ENCODE measurements at places on chromosomes 5 and 9.

DNA sequence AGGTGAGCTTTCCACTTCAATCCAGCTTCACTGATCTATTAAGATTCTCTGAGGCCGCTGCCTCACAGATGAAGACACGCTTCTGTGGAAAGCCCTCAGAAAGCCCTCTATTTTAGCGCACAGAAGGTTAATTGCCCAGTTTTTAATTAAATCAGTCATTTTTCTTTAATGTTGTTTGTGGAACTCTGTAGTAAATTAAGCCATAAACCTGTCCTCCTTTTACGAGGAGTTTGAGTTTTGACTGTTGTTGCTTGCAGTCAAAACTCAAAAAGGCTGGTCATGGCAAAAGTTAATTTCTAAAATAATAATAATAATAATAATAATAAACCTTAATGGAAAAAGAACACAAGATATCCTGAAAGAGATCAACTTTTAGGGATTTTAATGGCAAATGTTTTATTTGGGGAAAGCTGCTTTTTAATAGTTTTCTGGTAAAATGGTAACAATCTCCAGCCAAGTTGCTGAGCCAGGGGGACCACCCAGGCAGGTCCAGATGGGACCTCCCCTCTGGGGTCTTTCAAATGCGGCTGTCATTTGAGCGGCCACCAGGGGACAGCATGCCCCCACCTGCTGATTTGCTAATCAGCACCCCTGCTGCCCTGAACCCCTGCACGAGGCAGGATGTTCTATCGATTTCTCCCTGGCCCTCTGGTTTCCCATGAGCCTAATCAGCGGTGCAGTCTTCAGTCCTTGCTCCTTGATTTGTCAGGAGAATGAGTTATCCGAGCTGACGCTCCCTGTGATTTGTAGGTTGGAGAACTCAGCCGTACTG is 247.2 kb downstream of the FSTL4 start:
- no peak for DNase-seq

DNA sequence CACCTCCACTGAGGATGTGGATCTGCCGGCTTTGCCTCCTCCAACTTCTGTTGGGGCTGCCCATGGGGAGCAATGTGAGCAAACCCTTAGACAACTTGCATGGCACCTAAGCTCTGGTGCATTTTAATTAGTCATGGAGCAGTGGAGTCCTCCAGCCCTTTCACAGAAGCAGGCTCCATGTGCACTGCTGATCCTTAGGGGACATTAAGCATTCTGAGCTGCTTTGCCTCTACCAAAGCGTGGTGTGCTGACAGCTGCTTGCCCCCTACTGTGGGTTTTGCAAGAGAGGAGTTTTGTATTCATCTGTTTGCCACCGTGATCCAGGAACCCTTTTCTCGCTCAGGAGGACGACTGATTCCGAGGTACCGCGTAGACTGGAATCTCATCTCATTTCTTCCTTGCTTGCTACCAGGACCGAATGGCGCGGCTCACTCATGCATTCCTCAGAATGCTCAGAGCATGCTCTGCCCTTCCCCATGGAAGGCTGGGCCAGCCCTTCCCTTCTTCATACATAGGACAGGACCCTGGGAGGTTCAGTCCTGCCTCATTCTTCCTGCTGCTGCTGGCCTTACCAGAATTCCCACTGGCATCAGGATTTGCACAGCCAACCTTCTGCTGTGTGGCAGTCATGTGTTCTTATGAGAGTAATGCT is 432.5 kb downstream of the GADD45G start:
- no peak for DNase-seq

GRCh38 chr5:169085212-169085611 is 215.7 kb downstream of the SLIT3 start:
- no peak for DNase-seq

- DNase-seq, result no peak
These were observed 47.9 kb upstream of the PPP2CA start for GRCh38 chr5:134273642-134274395.

- no peak for DNase-seq
These were observed 757 bp downstream of the TMEM250 start for GRCh38 chr9:136117916-136118319.

DNA sequence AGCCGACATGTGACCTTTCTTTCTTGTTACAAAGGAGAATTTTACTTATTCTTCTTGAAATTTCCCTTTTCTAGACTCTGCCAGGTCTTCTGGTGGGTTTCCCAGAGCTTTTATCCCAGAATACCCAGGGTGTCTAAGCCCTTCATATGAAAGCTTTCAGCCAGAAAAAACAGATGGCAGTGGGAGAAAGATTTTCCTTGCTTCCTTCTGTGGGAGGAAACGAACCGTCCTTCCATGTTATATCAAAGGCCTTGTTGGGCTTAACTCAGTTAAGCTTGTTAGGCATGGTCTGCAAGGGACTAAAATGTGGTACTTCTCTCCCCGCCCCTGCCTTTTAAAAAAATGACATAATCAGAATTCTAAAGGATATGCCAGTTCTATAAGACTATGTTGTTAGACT is 47.5 kb downstream of the SPATA31D1 start:
- no peak for DNase-seq

DNA sequence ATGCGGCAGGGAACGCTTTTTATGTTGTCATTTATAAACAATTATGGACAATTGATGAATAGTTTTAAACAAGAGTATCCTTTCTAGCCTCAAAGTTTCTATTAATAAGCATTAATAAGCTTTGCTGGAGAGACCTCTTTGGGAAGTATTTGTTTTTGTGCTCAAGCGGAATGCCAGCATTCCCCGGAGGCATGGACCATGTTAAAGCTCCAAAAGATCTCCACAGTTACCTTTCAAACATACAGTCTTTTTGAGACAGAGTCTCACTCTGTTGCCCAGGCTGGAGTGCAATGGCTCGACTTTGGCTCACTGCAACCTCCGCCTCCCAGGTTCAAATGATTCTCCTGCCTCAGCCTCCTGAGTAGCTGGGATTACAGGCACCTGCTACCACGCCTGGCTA is 9.6 kb downstream of the MSANTD3 start:
- DNase-seq, result no peak

DNA sequence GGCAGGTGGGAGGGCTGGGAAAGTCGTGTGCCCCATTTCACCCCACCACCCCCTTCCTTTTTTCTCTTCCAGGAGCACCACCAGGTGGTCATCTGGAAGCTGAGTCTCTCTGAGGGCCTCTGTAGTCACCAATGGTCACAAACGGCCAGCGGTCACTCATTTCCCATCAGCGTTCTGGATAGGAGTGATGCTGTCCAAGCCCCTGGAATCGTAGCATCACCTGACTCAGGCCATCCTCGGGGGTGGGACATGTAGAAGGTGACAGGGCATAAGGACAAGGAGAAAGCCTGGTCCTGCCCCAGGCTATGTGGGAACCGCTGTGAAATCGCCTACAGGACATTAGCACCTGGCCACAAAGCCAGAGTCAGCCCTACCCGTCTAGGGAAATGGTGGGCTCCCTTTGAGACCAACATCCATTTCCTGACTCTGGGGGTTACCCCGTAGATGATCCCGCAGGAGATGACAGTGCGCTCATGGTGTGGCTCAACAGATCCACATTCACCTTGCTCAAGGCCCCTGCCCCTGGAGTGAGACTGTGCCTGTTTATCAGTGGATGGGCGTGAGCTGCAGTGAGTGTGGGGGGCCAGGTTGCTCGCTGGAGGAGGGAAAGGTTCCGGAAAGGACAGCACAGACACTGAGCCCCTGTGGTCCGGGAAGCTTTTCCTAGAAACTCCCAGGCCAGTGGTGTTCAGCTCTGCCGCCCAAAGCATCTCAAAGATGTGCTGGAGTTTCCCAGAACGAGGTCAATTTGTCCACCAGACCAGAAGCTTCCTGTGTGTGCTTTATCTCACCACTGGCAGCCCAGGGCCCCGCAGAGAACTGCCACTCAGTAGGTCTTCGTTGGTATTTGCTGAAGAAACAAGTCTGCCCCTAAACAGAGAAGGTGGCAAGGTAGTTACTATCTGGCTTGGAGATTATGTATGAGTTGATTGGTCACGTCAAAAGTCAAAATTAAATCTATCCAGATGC is 61.1 kb upstream of the UNC5A start:
- DNase-seq, result no peak

DNA sequence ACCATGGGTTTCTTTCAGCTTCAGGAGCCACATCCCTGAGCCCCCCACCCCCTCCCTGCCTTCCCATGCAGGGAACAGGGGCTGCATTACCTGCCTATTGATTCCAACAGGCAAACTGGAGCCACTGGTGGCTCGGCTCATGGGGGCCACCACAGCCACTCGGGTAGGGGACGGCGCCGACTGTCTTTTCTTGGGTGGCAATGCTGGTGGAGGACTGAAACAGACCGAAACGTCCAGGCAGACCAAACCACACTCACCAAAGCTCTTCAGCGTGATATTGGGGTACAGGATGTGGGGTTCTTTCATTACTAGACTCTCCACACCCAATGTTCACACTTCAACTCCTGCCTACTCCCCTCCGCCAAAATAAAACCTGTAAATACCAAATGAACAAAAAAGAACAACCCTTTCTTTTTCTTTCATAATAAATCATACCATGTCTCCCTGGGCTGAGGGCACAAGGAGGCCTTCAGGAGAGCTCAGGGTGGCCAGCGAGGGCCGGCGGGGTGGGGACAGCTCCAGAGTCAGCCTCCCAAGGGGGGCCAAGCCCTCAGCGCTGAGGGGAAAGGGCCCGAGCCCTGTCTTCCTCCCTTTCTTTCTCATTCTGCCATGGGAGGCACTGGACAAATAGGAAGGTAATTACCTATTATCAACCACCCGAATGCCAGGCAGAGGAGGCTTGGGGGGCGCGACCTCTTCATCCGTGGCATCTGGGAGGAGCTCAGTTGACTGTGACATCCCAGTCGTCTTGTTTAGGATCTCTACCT is 83.3 kb downstream of the PRRT1B start:
- no peak for DNase-seq

DNA sequence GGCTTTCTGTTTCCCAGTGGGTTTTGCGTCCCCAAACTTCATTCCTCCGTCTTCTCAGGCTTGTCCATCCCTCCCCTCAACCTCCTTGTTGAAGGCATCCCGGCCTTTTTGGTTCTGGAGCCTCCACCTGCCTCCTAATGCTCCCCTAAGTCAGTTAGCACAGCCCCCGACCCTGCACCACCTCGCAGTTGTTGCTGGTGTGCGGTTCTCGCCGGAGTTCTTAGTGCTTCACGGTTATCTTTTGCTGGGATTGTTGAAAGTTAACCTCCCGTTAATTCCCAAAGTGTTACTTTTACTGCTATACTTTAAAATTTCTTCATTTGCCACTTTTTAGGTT is 447 bp downstream of the UBLCP1 start:
- no peak for DNase-seq

DNA sequence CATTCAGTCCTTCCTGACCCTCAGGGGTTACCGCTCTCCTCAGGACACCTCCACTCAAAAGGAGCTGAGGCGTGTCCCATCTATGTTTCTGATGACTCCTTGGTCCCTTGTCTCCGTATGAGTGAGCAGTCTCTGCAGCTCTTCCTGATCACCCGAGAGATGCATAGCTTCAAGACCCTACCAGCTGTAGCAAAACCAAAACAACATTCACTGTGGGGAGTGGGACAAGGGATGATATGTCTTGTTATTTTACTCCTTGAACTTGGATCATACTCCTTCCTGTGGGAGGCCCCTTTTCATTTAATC is 14.4 kb downstream of the GLDC start:
- no peak for DNase-seq

DNA sequence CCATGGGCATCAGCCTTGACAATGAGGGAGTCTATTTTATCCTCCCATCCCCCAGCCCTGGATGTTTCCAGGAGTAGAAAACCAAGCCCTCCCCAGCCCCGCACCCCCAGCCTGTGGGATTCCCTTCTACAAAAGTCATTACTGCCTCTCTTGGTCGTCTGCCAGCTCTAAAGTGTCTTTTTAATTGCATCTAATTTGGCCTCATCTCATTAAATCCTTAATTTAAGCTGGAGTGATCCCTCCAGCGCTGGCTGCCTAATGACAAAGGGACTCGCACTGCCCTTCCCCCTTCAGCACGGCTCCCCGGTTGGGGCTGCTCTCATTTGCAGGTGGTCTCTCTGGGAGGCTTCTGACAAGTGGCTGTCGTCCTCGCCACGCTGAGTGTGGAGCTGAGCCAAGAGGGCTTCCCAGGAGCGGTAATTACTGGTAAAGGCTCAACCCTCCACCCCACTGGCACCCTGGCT is 107.9 kb upstream of the ALDH1B1 start:
- DNase-seq, result no peak

DNA sequence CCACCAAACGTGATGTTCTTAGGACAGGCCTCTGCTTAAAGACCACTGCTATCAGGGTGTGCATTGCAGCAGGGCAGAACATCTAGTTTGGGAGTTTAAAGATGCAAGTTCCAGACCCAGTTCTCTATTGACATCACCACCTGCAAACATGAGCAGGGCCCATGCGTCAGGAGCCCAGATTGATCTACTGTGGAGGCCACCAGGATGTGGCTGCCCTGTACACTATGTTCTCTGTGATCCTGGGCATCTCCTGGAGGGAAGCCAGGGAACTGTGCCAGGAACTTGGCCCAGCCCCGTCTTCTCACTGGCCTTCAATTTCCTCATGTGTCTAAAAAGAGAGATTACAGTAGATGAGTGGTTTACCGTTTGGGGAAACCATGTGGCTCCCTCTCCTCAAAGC is 87.1 kb downstream of the PDE6A start:
- DNase-seq, result no peak

- DNase-seq, result no peak
These were observed 904 bp downstream of the GDNF start for GRCh38 chr5:37838933-37839341.

DNA sequence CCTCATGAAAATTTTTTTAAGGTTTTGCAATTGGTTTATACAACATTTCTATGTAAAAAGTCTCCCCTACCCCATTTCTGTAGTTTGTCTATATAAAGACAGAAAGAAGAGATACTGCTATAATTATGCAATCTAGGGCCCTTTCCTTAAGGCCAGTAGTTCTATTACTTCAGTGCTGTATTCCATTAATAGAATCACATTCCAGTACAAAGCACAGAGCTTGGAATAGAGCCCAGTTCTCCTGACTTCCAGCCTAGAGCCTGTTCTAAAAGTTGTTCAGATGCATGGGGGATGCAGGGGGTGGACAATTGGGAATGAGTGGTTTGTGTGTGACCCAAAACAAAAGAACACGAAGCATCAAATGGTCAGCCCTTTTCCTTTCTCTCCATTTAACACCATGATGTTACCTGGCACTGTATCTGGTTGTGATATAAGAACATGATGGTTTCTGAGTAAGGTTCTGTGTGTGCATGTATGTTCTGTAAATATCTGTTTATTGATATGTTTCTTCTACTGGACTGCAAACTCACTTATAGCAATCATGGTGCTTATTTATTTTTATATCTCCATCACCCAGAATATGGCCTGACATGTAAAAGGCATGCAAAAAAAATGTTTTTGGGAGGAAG is 8.2 kb upstream of the GRAMD2B start:
- no peak for DNase-seq

GRCh38 chr5:160494451-160494850 is 72.8 kb downstream of the PTTG1 start:
- no peak for DNase-seq

DNA sequence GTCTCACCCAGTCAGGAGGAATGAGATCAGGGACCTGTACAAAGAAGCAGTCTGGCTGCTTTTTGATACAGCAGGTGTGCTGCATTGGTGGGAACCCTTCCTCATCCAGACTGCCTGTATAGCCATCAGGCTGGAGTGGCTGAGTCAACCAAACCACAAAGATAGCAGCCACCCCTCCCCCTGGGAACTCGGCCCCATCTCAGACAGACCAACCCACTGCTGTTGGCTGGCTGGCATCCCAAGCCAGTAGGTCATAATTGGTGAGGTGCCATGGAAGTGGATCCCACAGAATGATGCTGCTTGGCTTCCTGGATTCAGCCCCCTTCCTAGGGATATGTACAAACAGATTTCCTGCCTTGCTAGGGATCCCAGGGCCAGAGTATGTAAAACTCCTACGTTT is 60.9 kb downstream of the YTHDC2 start:
- no peak for DNase-seq
